ENCODE measurements at places on chromosomes 2 and 18. TPM values are rescaled to one million over a fixed set of nuclear protein-coding genes. Genes with fewer than 3 reads are reported as not detected.

Gene EML6
- not detected for total RNA-seq

Gene RABL2A
- 2.6 TPM for total RNA-seq

Gene CPSF3
- total RNA-seq: 31.1 TPM

Gene GALNT14
- total RNA-seq: 6.3 TPM

Gene TTR
- not detected for total RNA-seq

Gene DSG4
- not detected for total RNA-seq

Gene GDF7
- not detected for total RNA-seq

Gene FNDC4
- total RNA-seq: not detected

Gene CHN1
- 8.1 TPM for total RNA-seq

Gene USP14
- 25.8 TPM for total RNA-seq

Gene VAMP5
- 8.3 TPM for total RNA-seq

Gene TMEM247
- not detected for total RNA-seq

Gene MC2R
- not detected for total RNA-seq

Gene FAM110C
- total RNA-seq: not detected

Gene TBC1D8
- total RNA-seq: 9.5 TPM

Gene GAD1
- 3.2 TPM for total RNA-seq

Gene RTTN
- 5.9 TPM for total RNA-seq

Gene FEZ2
- total RNA-seq: 37.8 TPM

Gene MZT2B
- 203 TPM for total RNA-seq

Gene CFC1
- total RNA-seq: not detected

Gene DNAJC27
- 0.59 TPM for total RNA-seq

Gene TUBB8B
- not detected for total RNA-seq

Gene STK25
- 432 TPM for total RNA-seq

Gene UGT1A8
- 2.2 TPM for total RNA-seq

Gene FMNL2
- 11.1 TPM for total RNA-seq

Gene SKA1
- 42.0 TPM for total RNA-seq

Gene C2orf66
- total RNA-seq: not detected

Gene HOXD8
- total RNA-seq: 13.4 TPM

Gene REG1B
- total RNA-seq: not detected

Gene HTR2B
- not detected for total RNA-seq

Gene SALL3
- not detected for total RNA-seq

Gene C2orf80
- total RNA-seq: not detected

Gene PRKAG3
- total RNA-seq: not detected

Gene IL1R2
- total RNA-seq: not detected

Gene PLA2R1
- total RNA-seq: 0.36 TPM

Gene FOXI3
- not detected for total RNA-seq

Gene TLX2
- total RNA-seq: 0.07 TPM

Gene GALNT13
- not detected for total RNA-seq

Gene INHA
- not detected for total RNA-seq

Gene MEMO1
- total RNA-seq: 82.3 TPM

Gene NDC80
- total RNA-seq: 67.2 TPM

Gene NYAP2
- total RNA-seq: not detected

Gene AGAP1
- 5.8 TPM for total RNA-seq

Gene RNF125
- total RNA-seq: 0.05 TPM

Gene RAB17
- total RNA-seq: not detected
